ENCODE measurements at places on chromosomes 11 and 22.
A peak's percentile ranks its signal among the peaks of the same experiment; 100 is the strongest.

- DNase-seq: no peak
Measured at GRCh38 chr11:11998091-11998781, 10.2 kb downstream of the DKK3 start.

DNA sequence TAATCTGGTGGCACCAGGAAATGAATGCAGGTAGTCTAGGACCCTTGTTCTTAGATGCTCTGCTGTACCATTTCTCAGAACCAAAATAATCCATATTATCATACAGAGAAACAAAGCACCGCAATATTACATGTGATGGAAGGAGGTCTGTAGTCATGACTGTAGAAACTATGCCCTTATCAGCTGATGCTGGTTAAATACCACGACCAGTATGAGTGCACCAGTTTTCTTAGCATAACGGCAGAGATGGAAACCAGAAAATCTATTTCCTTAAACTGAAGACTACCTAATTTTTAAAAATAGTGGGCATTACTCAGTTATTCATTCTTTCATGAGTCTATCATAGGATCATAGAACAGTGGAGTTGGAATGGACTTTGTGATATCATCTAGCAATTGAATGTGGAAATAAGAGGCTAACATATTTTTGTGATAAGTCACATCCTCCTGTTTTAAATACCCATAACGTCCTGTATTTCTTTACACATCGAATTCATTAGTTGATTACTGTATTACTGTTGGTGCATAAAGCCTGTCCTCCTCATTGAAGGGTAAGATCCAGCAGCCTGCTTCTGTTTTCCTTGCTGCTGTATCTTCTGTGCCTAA lies 15.1 kb downstream of the JHY start:
- DNase-seq: no peak

- DNase-seq: no peak
Measured at GRCh38 chr11:10864688-10865087, 6.8 kb upstream of the ZBED5 start.

GRCh38 chr11:104529906-104530305 lies 366.0 kb upstream of the PDGFD start:
- no peak for DNase-seq

GRCh38 chr11:3866206-3866605 lies 10.7 kb downstream of the STIM1 start:
- no peak for DNase-seq

GRCh38 chr11:8638300-8638699 lies 44.2 kb downstream of the TRIM66 start:
- no peak for DNase-seq

- DNase-seq: no peak
Measured at GRCh38 chr11:8032122-8032521, 45.0 kb downstream of the EIF3F start.

- no peak for DNase-seq
Measured at GRCh38 chr11:2673871-2674471, 25.8 kb downstream of the KCNQ1OT1 start.

DNA sequence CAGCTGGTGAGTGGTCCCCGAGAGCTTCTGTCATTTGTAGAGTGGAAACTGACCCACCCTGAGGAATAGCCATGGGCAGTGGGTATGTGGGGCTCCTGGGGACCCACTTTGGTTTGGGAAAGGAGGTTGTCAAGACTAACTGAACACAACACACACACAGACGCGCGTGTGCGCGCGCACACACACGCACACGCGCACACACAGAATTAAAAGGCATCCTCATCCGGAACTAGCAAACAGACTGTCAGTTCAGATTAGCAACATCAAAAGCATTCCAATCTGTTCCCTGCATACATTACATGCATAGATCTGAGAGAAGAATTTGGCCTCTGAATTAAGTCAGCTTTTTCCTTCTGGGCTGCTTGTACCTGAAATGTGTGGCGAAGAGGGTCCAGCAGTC lies 284.7 kb downstream of the ST3GAL4 start:
- no peak for DNase-seq

DNA sequence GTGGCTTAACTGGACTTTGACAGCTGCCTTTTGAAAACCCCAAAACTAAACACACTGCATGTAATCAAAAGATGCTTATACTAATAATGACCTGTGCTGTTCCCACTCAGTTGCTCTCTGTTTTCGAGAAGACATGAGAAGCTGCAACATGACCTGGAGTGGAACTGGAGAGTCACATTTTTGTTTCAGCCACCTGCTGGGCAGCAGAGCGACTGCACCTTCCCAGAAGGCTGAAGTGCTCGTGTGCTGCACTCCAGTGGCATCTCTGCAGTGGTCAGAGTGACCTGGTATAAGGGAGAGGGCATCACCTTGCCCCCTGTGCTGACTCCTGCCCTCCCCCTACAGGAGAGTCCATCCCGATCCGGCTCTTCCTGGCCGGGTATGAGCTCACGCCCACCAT lies 8.6 kb downstream of the THYN1 start:
- DNase-seq: no peak

- peak; percentile 21 for DNase-seq
Measured at GRCh38 chr22:45638834-45639746, 32.5 kb upstream of the ATXN10 start.

DNA sequence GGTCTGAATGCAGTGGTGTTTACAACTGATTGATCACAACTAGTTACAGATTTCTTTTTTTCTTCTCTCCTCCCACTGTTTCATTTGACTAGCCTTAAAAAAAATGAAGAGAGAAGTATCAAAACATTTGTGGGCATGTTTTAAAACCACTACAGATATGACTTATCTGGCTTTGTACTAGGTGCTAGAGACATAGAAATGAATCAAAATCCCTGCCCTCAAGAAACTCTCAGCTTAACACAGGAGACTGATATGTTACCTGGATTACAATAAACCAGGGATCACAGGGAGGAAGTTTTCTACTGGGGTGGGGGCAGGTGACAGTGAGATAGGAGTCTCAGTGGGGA lies 25.2 kb upstream of the CTR9 start:
- DNase-seq: no peak

GRCh38 chr22:18066181-18066859 lies 11.5 kb upstream of the PEX26 start:
- DNase-seq: no peak

- DNase-seq: no peak
Measured at GRCh38 chr11:99934008-99934407, 753.1 kb upstream of the ARHGAP42 start.

- no peak for DNase-seq
Measured at GRCh38 chr11:10317151-10317755, 12.4 kb downstream of the ADM start.

DNA sequence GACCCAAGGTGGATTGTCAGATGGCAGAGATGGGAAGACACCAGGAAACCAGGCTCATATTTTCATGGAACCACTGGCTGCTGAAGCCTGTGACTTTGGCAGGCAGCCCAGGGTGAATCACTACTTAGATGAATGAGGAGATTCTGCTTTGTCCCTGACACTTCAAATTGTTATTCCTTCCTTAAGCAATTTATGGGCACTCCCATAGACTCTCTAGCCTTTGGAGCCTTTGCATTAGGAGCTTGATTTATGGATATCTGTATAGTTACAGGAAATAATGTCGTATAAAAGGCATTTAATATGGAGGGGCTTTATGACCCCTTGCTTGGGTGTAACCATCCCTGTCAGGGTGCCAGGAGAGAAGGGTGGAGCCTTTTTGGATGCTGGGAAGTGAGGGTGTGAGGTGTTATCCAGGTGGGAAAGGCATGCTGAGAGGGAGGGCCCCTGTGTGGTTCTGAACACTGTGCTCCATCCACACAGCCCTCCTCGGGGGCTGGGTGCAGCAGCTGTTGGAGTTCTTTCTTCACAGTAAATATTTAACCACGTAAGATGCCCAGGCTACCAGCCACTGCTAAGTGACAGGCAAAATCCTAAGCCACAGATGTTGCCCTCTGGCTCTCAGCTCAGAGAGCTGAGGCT lies 35.3 kb downstream of the IL18 start:
- DNase-seq: no peak

DNA sequence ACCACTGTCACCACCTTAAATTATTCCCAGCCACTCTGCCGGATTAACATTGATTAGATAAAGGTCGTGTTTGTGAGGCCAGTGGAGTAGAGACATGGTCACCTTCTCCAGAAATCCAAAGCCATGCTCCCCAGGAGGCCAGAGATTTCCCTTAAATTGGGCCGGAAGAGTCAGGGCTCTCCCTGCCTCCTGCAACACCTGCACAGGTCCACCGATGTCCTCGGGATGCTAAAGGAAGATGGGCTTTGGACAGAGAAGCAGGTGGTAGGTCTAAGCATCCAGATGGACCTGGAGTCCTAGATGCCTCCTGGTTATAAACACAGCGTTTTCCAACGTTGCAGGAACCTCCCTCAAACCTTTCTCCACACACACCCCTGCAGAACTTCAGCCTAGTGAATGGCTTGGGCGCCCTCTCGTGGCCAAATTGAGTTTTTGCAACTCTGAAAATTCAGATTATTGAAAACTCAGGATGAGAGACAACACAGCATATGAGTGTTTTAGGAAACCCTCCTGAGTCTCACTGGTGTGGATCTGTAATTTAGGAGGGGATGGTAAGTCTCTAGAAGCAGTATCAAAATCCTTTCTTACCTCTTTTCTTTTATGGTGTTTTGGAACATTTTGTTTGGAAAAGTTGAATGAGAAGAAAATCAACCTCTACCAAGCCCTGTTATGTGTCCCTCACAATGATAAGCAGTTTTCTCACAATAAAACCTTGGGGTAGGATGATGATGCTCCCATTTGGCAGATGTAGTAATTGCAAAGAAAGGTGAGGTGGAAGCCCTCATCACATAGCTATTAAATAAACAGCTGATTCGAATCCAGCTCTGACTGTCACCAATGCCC lies 109.6 kb downstream of the RRAS2 start:
- peak; percentile 61 for DNase-seq

GRCh38 chr11:13682212-13682611 lies 13.7 kb downstream of the FAR1 start:
- DNase-seq: no peak

DNA sequence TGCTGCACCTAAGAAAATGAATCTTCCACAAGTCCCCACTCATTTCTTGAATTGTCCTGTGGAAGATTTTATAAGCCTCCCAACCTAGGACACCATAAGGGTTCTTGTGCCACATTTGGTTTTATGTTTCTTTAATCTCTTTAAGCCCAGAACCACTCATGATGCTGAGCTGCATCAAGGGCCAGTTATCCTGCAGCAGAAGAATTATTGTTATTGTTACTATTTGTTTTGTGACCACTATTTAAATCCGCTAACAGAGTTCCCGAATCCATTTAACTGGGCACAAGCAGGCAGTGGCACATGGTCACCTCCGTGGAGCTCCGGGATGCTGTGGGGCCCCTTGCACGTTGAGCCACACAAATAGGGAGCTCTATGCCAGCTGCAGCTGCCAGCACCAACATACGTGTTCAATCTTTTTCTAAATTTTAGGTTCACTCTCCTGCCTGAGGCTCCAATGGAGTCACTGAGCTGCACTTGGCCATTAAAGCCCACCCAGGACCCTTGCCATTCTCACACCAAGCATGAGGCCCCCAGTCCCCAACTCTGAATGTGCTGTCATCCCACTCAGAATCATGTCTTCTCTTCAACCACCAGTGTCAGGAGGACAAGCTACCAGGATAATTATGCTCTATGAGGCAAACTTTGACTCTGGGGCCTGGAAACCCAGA lies 60.6 kb downstream of the DGCR2 start:
- DNase-seq: no peak

Measured in activated naive CD8-positive, alpha-beta T cell treated with anti-CD3 and anti-CD28 coated beads for 36 hours (primary cell).